ENCODE measurements at places on chromosomes 2 and 18. TPM values are rescaled to one million over a fixed set of nuclear protein-coding genes. Genes with fewer than 3 reads are reported as not detected.

DNA sequence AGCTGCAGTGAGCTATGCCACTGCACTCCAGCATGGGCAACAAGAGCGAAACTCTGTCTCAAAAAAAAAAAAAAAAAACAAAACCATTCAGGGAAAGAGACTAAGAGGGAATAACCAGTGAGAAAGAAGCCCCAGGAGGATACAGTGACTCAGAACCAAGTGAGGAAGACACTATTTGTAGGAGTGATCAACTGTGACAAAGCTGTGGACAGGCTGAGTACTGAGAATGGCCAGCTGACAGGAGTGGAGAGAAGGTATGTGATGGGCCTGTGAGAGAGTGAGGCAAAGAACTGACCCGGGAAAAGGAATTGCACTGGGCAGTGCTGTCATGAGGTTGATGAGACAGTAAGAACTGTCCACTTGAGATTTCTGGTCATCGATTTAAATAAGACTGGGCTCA is 6.7 kb upstream of the LCT start:
- H3K4me3 ChIP-seq: no peak overlapping the region
- H3K27me3 ChIP-seq: no peaks in the 10 kb centered on the region
- H3K36me3 ChIP-seq: peaks cover 29% of the 10 kb centered on the region
- no peak overlapping the region for H3K27ac ChIP-seq
- peaks cover 17% of the 10 kb centered on the region for H3K4me1 ChIP-seq

DNA sequence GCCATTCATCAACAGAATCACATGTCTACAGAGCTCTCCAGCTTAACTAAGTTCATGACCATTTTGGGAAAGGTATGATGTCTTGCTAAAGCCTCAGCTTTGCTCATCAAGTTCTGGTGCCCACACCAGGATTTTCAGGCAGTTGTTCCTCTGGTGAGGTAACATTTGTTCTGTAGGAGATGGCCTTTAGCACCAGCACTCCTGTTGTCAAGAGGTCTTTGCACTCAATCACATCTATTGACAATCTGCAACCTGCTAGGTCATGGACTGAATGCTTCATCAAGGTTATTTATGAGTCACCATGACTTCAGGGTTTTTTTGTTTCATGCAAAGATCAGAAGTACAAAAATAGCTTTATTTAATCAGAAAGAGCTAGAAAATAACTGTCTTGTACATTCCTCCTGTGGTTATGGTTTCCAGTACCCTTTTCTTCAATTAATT is 36.6 kb upstream of the VIT start:
- H3K4me1 ChIP-seq: peaks cover 16% of the 10 kb centered on the region
- DNase-seq: no peak
- no peak overlapping the region for H3K4me3 ChIP-seq
- H3K27me3 ChIP-seq: no peaks in the 10 kb centered on the region

FAM110C gene
- 6.4 TPM for total RNA-seq

DNA sequence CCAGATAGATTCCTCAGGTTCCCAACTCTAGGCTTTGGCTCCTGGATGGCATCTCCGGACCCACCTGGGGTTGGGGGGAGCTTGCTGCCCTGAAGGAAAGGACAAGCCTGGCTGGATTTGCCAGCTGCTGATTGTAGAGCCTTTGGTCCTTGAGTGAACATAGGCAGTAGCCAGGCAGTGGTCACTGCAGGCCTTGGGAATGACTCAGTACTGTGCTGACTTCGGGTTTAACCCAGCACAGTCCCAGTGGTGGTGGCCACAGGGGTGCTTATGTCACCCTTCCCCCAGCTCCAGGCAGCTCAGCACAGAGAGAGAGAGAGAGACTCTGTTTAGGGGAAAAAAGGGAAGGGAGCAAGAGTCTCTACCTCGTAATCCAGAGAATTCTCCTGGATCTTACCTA is 27.7 kb upstream of the ACTR2 start:
- no peak for DNase-seq
- H3K27me3 ChIP-seq: peaks cover 17% of the 10 kb centered on the region
- H3K27ac ChIP-seq: no peak overlapping the region
- peaks cover 7% of the 10 kb centered on the region for H3K4me1 ChIP-seq
- no peaks in the 10 kb centered on the region for H3K36me3 ChIP-seq

- no peak for DNase-seq
- peaks cover 10% of the 10 kb centered on the region for H3K36me3 ChIP-seq
- H3K4me3 ChIP-seq: no peak overlapping the region
- H3K27me3 ChIP-seq: no peaks in the 10 kb centered on the region
- H3K27ac ChIP-seq: no peak overlapping the region
Measured at GRCh38 chr2:47503481-47504070, 100.6 kb downstream of the MSH2 start.

GRCh38 chr18:69380324-69380723 is 20.4 kb upstream of the DOK6 start:
- H3K36me3 ChIP-seq: no peaks in the 10 kb centered on the region
- DNase-seq: no peak
- H3K4me3 ChIP-seq: no peak overlapping the region
- no peak overlapping the region for H3K27ac ChIP-seq
- H3K27me3 ChIP-seq: peaks cover 14% of the 10 kb centered on the region

TBR1 gene
- 0.13 TPM for total RNA-seq

DNA sequence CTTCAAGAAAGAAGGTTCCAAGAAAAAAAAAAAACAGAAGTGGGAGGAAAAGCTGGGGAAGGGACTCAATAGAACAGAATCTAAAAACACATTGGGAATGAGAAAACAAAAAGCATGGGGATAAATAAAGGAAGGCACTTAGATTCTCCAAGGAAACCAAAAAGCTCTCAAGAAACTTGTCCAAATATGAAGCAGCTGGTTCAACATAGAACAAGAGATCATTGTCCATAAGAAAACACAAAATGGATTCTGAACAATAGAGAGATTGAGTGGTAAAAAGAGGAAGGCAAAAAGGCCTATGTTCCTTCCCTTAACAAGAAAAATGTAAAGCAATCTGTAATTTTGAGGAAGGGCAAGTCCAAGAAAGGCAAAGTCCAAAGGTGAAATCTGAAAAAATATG is 32.9 kb upstream of the ALK start:
- no peak overlapping the region for H3K4me3 ChIP-seq
- H3K4me1 ChIP-seq: no peaks in the 10 kb centered on the region
- DNase-seq: no peak
- H3K27me3 ChIP-seq: peaks cover 41% of the 10 kb centered on the region
- H3K27ac ChIP-seq: no peak overlapping the region

DNA sequence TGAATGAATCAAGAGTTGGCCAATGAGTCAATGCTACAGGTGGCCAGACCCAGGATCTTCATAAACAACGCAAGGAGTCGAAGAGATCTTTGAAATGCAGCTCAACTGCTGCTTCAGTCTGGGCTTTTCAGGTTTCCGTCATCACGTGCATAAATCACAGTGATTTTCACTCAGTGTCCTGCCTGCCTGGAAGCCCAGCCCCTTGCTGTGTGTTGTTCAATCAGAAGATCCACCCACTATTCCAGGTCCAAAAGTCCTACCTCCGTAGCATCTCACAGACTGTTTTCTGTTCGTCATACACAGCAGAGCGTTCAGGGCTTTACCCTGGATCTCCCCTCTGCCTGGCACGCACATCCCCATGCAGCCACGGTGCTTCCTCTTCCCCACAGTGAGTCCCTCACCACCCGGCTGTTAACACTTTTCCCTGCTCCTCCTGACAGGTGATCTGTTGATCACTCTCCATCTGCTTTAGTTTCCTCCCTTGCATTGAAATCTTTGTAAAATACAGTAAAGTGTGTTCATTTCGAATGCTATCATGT is 216.3 kb downstream of the MYT1L start:
- H3K4me1 ChIP-seq: no peaks in the 10 kb centered on the region
- no peak overlapping the region for H3K4me3 ChIP-seq
- H3K27me3 ChIP-seq: peaks cover 22% of the 10 kb centered on the region
- DNase-seq: no peak
- H3K27ac ChIP-seq: no peak overlapping the region

- peaks cover 22% of the 10 kb centered on the region for H3K4me1 ChIP-seq
- no peak overlapping the region for H3K4me3 ChIP-seq
- no peak for DNase-seq
- no peaks in the 10 kb centered on the region for H3K36me3 ChIP-seq
- no peaks in the 10 kb centered on the region for H3K27me3 ChIP-seq
Measured at GRCh38 chr2:163774862-163775261, 39.1 kb upstream of the FIGN start.

CDK15 gene
- 6.8 TPM for total RNA-seq

DNA sequence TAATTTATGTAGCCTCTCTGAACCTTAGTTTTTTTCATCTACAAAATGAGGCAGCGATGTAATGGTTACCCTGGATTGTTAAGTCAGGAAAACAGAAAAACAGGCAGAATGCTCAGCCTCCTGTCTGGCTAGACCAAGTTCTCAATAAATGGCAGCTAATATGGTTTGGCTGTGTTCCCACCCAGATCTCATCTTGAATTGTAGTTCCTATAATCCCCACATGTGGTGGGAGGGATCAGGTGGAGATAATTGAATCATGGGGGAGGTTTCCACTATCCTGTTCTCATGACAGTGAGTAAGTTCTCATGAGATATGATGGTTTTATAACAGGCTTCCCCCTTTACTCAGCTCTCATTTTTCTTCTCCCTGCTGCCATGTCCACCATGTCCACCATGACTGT is 220.0 kb downstream of the CMPK2 start:
- DNase-seq: no peak
- no peaks in the 10 kb centered on the region for H3K36me3 ChIP-seq
- H3K27ac ChIP-seq: no peak overlapping the region
- H3K27me3 ChIP-seq: peaks cover 34% of the 10 kb centered on the region

DNA sequence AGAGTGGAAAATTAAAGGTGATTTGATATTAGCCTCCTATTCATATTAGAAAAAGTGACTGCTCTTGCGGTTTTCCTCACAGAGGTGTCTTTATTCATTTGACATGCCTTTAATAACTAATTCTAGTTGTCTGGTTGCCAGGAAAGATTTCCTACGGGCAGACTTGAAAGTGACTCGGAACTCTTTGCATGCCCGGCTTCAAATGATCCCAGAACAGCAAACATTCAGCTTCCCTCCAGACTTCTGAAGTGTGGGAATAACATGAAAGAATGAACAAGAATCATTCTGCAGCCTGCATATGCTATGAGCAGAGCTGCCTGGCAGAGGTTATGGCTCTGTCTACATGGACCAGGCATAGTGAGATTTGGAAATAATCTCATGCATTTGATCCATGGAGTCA is 89.6 kb upstream of the PKDCC start:
- no peak overlapping the region for H3K4me3 ChIP-seq
- DNase-seq: no peak
- H3K27ac ChIP-seq: peak overlapping the region; percentile 57

DNA sequence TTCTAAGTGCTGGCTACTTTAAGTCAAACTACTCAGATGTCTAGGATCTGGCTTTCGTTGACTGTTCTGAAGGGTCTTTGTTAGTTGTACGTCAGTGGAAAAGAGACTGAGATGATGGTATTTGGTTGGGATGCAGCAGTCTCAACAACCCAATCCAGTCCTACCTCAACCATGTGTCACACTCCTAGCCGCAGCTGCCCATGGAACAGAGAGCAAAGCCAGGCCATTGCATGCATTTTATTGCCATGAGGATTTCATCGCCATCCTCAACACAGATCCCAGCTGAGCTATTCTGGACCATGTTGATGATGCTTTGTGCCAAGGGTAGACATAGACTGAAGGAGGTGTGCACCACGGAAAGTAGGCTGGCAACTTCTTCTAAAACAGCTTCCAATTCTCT is 97.3 kb upstream of the STK39 start:
- no peak for DNase-seq
- no peaks in the 10 kb centered on the region for H3K36me3 ChIP-seq
- H3K4me3 ChIP-seq: no peak overlapping the region

- H3K27me3 ChIP-seq: no peaks in the 10 kb centered on the region
- H3K4me3 ChIP-seq: peak overlapping the region; percentile 40
- H3K36me3 ChIP-seq: peaks cover 19% of the 10 kb centered on the region
Measured at GRCh38 chr18:48902023-48902855, 48.5 kb downstream of the SMAD7 start.

DNA sequence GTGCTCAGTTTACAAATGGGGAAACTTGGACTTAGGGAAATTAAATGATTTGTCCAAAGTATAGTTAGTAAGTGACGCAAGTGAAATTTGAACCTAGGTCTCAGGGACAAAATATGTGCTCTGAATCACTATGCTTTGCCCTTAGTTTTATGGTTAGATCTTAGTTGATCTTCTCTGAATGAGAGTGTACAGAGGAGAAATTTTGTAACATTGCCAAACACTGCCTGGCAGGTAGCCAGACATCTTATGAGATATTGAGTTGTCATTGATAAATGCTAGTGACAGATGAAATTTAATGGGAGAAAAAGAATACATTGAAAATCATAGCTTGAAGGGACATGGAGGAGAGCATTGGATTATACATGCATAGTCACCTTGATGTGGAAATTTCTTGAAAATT is 91.4 kb downstream of the GALNT1 start:
- peaks cover 15% of the 10 kb centered on the region for H3K36me3 ChIP-seq
- DNase-seq: no peak
- no peak overlapping the region for H3K4me3 ChIP-seq
- H3K27me3 ChIP-seq: no peaks in the 10 kb centered on the region
- H3K27ac ChIP-seq: no peak overlapping the region
- H3K4me1 ChIP-seq: peaks cover 9% of the 10 kb centered on the region

DNA sequence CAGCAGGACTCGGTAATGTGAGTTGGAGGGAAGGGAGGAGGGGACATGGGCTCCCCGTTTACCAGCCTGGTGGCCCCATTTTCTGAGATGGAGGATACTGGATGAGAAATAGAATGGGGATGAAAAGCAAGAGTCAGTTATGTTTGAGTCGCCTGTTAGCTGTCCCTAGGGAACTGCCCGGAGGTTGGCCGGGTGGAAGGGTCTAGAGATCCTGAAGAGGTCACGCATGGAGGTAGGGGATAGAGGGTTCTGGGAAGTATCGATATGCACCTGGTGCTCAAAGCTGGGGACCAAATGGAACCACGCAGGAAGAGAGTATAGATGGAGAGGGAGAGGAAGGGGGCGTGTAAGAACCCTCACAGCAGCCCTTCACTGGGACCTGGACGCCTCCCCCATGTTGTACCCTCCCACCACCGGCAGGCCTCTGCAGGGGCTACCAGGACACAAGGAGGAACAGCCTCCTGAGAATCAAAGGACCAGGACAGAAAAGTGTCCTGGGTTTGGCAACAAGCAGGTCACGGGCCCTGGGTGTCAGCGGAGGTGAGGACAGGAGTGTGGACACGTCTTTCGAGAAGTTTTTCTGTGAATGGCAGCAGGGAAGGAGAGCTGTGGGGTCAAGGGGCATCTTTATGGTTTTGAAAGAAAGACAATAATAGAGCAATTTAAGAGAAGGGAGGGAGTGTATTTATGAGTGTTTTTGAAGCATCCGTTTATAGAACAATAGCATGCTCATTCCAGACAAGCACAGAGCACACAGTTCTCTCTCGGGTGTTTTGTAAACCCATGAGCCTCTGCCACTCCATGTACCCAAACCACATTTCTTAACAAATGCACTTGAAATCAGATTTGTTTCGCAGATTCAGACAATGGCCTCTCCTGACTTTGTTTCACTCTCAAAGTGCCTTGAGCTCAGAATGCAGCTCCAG is 132.2 kb downstream of the SMAD7 start:
- no peak overlapping the region for H3K4me3 ChIP-seq
- no peak overlapping the region for H3K27ac ChIP-seq
- H3K4me1 ChIP-seq: peaks cover 8% of the 10 kb centered on the region
- peak; percentile 16 for DNase-seq
- H3K27me3 ChIP-seq: no peaks in the 10 kb centered on the region

CNDP1 gene
- 0.75 TPM for total RNA-seq
